ENCODE measurements at places on chromosomes 6 and 20.

GRCh38 chr6:151434369-151434768 lies 17.6 kb downstream of the RMND1 start:
- no peak for DNase-seq

- no peak for DNase-seq
Observed at GRCh38 chr20:39458452-39458851, 496.3 kb downstream of the DHX35 start.

DNA sequence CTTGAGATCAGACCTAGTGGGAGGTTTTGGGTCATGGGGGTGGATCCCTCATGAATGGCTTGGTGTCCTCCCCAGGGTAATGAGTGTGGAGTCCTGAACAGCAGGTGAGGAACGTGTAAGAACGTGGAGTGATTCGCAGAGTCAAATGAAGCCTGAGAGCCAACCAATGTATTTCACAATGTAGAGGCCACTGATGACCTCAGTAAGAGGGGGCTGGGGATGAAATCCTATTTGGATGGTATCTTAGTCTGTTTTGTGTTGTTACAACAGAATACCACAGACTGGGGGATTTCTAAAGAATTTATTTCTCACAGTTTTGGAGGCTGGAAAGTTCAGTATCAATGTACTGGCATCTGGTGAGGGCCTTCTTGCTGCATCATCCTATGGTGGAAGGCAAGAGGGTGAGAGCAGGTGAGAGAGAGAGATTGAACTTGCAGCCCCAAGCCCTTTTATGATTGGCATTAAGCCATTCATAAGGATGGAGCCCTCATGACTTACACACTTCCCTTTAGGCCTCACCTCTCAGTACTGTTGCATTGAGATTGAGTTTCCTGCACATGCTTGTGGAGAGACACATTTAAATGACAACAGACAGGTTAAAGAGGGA lies 47.3 kb upstream of the HIVEP1 start:
- DNase-seq, result no peak

DNA sequence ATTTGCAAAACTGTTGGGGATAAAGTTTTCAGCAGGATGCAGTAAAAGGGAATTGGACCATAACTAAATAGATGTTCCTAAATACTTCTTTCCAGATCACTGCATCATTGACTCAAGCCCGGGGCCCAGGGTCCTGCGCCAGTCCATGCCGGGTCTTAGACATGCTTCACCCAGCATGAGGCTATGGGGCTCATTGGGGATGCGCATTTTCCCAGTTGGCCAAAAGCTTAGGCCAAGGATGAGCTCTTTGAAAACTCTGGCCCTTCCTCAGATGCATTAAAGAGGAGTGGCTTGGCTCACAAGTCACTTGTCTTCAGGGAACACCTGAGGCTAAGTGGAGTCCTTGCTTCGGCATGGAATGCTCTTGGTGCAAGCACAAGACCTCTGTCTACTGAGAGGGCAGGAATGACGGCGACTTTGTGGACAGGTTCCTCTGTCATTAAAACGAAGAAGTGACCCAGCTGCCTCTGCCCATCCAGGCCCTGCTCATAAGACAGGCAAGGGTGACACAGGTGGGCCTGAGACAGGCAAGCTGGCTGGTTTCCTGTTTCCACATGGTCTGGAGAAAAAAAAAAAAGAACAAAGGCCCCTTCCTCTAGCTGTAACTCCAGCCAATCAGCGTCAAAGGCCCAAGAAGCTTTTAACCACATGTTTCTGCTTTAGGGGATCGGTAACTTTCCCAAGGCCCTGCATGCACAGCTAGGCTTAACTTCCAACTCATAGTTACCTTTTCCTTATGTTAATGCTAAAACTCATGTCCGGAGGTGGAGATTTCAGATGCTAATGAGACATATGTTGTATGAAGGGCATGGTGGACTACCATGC lies 81.4 kb upstream of the CDH4 start:
- no peak for DNase-seq

- no peak for DNase-seq
Observed at GRCh38 chr6:123855506-123855905, 51.8 kb downstream of the NKAIN2 start.

DNA sequence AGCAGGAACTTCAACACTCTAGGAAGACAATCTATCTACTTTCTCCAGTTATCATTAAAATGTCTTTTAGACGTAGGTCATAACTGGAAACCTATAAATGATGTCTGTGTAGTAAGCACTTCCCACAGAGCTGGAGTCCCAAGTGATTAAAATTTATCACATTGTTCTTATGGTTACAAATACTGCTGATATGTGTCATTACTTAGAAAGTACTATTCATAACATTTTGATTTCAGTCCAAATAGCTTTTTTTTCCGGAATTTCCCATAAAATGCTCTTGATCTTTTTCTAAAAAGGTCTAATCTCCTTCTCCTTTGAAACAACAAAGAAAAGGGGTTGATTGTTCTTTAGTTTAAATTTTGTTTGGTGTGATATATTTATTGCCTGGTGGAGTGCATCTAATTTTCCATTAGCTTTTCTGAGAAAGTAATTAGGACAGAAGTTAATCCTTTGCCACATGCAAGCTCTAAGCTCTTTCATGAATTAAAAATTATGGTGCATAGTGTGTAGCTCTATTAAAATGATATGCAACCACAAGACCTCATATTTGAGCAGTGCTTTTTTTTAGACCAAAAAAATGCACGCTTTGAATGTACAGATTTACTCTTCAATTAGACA lies 132.7 kb upstream of the TCF21 start:
- DNase-seq, result no peak

DNA sequence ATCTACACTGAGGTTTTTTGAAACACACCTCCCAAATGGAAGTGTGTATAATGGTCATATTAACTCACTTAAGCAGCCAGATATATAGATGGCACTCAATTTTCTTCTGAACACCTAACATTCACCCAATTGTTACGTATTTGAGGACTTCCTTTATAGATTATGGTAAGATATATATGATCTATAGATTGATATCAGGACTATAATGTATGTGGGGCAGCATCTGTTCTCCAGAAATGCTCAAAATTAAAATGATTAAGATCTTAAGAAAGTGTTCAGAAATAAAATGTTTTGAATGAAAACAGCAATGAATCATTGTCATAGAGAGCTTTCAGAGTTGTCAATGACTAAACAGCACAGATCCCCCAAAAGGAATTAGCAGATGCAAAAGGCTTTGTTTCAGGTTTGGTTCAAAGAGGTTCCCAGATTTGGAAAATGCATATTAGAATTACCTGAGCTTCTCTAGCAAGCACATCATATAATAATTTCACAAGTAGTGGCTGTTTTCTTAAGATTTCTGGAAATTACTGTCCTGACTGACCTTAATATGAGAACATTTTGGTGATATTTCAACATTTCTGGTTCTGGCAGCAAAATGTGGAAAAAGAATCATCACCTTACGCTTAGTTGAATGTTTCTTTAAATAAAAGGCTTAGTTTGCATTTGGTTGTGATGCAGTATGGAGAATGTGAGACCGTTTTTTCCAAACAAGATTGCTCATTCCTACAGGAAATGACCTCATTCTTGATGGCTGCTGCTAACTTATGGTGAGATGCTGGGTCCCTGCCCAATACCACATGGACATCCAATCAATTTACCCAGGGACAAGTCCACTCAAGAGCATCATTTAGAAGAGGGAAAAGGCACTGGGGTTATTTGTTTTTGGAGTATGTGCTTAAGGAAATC lies 31.5 kb downstream of the TRAF3IP2 start:
- no peak for DNase-seq

- DNase-seq, result no peak
Observed at GRCh38 chr6:129120856-129121638, 238.1 kb downstream of the LAMA2 start.

DNA sequence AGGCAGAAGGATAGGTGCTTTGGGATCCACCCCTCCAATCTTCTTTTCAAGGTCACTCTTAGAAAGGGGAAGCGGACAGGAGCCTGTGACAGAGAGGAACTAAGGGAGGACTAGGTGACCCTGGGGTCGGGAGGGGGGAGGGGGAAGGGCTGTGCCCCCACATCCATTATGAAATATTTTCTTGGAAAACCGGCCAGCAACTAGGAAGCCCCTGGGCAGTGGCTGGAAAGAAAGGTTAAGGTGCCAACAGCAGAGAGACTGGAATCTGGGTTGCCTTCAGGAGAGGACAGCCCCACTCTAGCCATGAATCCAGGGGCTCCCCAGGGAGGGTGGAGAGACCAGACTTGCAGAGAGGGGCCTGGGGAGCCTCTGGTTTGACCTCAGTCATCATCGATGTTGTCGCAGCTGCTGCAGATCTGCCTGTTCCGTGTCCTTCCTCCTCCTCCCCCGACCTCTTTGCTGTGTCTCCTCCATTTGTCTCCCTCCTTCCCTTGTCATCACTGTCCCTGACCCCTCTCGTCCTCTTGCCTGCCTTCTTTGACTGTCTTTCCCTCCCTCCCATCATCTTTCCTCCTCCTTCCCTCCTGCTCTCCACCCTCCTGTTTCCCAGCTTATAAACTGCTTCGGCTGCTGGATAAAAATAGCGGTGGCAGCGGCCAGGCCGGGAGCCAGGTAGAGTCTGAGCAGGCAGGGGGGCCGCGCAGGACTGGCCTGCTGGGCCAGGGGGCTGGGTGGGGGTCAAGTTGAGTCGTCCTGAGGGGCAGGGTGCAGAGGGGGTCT lies 3.2 kb downstream of the SLC29A1 start:
- DNase-seq, result no peak

GRCh38 chr6:138404666-138405337 lies 779 bp downstream of the HEBP2 start:
- no peak for DNase-seq

DNA sequence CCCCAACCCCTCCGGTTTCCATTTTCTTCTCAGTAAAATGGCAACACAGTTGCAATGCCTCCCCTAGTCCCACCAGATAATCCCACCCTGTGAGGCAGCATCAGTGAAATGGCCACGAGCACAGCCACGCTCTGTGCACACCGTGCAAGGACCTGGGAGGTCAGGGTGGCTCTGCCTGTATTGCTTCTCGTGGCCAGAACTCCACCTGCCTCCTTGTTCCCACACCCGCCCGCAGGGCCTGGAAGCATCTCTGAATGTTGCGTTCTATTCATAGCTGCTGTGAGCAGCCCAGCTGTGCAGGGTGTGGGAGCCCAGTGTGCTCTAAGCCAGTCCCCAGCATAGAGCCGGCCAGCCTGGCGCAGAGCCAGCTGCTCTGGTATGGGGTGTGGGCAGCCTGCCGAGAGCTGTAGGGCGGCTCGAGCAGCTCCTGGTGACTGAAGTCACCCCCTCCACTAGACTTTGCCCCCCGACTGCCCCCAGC lies 161.1 kb downstream of the DLL1 start:
- peak; percentile 9 for DNase-seq

GRCh38 chr6:37936906-37937305 lies 117.4 kb downstream of the ZFAND3 start:
- DNase-seq, result no peak

- DNase-seq, result no peak
Observed at GRCh38 chr6:137107767-137108105, 63.0 kb upstream of the IL20RA start.

DNA sequence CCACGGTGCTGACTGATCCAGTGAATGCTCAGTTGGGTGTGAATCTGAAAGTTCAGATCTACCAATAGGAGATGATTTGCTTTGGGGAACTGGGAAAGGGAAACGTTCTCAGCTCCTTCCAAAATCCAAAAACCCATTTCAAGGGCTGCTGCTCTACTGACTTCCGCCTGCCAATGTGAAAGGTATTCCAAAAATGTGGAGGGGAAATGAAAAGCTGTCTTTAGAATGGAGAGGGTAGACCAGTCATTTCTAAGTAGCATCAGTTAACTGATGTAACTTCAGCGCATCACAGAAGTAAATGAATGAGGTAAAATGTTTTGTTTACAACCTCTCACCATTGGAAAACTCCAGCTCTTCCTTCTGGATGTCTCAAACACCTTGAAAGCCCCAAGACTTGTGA lies 19.6 kb upstream of the EYA2 start:
- DNase-seq, result no peak

DNA sequence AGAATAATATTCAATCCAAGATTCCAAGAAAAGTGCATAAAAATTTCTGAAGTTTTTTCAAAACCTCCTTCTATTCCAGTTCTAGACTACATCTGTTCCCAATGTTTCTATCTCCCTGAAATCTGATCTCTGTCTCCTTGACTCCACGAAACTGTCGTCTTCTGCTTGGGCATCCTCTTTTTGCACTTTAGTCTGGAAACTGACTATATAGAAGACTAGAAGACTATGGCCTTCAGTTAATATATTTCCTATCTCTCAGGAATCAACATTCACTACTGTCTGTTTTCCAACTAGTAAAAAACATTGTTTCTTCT lies 745.4 kb upstream of the ADGRB3 start:
- DNase-seq, result no peak

- no peak for DNase-seq
Observed at GRCh38 chr20:3839328-3839727, 7.3 kb upstream of the MAVS start.

DNA sequence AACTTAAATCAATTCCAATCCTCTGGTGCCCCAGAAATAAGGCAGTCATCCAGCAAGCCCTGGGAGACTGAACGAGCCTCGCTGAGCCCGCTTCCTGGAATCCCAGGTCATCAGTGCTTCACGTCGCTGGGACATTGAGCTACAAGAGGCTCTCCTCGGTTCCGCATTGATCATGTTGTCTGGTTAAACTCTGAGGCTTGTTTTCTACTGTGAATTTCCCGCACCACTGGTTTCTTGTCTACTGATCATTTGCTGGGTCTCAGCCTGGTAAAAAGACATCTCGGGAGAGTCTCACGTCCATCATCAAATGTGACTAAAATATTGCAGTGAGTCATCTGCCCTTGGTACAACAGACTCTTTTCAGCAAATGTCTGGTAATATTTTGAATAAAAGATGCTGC lies 569.2 kb downstream of the QKI start:
- no peak for DNase-seq

DNA sequence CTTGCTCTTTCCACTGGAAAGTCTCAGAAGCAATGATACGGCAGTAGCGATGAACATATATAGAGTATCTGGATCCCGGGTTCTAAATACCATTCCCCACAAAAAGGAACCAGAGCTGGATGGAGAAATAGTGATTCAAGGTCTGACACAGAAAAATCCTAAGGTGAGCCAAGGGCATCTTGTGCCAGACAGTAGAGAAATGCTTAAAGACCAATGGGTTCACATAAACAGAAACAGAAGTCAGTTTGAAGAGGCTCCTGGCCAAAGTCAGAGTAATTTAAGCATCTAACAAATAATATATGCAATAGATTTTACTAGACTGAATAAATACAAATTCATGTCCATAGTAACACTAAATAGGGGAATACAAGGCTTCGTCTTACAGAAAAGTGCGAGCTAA lies 54.7 kb downstream of the RGS17 start:
- DNase-seq, result no peak

DNA sequence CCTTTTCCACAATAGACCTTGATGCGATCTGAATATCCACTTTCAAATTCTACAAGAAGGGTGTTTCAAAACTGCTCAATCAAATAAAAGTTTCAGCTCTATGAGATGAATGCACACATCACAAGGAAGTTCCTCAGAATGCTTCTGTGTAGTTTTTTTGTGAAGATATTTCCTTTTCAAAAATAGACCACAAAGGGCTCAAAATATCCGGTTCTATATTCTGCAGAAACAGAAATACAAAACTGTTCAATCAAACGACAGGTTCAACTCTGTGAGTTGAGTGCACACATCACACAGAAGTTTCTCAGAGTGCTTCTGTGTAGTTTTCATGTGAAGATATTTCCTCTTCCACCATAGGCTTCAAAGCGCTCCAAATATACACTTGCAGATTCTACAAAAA lies 293.9 kb upstream of the DEFB115 start:
- DNase-seq, result no peak

- DNase-seq, result no peak
Observed at GRCh38 chr20:33097001-33097400, 17.6 kb downstream of the BPIFB4 start.

Measured in PC-9 (cell line).